Activated effector memory CD4-positive, alpha-beta T cell treated with anti-CD3 and anti-CD28 coated beads, Interleukin-2, amount 50 U/mL, for 16 hours (primary cell): ENCODE measurements at places on chromosomes 12 and 14.

GRCh38 chr14:95227279-95227860 lies 70.0 kb upstream of the DICER1 start:
- no peak for DNase-seq

GRCh38 chr12:122150127-122150681 lies 23.8 kb downstream of the IL31 start:
- no peak for DNase-seq

GRCh38 chr12:68865399-68866164 lies 57.6 kb downstream of the MDM2 start:
- DNase-seq = no peak

DNA sequence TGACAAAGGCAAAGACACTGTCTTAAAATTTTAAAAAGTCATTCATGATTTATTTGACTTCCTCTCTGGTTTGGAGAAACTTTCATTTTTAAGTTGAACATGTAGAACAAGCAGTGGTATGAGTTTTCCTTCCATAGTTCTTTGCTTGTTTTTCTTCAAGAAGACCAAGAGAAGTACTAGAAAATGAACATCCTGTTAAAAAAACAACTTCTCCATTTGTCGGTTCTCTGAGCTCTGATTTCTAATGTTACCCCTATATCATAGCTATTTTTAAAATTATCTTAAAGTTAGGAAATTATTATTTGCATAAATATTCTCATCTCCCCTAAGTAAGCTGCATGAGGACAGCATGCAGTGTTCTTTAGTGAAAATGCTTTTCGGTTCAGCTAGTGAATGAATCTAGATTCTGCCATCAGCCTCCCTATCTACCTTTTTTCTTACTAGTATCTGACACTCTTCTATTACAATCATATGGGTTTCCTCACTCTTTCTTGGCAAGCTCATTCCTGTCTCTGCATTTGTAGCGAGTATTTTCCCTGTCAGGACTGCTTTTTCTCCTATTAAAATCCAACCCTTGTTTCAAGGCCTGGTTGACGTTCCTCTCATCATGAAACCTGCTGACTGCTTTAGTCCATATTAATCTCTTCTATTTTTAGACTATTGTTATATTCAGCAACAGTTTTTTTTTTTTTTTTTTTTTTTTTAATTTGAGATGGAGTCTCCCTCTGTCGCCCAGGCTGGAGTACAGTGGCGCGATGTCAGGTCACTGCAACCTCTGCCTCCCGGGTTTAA lies 15.8 kb downstream of the DIP2B start:
- no peak for DNase-seq

- DNase-seq = no peak
Observed at GRCh38 chr14:56821177-56821576, 10.9 kb upstream of the OTX2 start.

DNA sequence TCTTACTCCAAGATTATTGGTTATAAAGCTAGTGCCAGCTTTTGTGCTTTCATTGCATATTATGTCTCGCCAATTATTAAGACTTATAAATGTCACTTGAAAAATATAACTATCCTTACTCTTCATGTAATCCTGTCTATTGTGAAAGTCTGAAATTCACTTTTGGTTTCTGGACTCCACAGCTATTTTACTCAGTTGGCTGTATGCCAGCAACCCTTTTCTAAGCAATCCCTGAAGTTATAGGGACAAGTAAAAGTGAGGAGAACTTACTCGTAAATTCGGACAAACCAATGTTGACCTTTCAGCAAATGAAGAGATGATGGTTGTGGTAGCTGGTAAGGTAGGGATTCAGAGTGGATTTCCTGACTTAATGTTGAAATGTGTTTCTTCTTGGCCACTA lies 196.3 kb downstream of the NPAS3 start:
- DNase-seq = no peak

GRCh38 chr12:29054858-29055663 lies 94.0 kb upstream of the FAR2 start:
- no peak for DNase-seq

- DNase-seq = no peak
Observed at GRCh38 chr14:64400829-64401459, 12.8 kb downstream of the MTHFD1 start.

- peak; percentile 67 for DNase-seq
Observed at GRCh38 chr14:61620130-61620946, 75.0 kb upstream of the HIF1A start.

- DNase-seq = no peak
Observed at GRCh38 chr14:24964591-24964990, 85.4 kb downstream of the STXBP6 start.

DNA sequence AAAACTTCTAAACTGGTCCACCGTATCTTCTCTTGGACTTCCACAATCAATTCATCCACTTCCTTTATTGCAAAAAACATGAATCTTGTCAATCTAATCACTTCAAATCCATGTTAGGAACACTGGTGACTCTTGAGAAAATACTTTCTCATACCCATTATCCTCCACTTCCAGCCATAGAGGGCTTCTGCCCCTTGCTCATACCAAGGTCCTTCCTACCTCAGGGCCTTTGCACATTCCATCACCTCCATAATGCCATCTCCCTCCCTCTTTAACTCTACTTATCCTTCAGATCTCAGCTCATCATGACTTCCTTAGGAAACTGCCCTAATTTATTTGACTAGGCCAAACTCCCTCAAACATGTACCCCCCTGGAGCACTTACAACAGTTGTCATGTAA lies 16.6 kb downstream of the STXBP6 start:
- DNase-seq = no peak

DNA sequence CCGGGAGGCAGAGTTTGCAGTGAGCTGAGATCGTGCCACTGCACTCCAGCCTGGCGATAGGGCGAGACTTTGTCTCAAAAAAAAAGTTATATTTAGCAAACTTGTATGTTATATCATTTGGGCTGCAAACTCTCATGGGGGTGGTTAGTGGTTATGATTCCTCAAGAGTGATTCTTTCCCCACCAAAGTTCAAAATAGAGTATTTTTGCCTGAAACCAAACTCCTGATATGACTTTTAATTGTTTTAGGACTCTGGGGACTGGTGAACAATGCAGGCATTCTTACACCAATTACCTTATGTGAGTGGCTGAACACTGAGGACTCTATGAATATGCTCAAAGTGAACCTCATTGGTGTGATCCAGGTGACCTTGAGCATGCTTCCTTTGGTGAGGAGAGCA lies 18.6 kb downstream of the HSD17B6 start:
- no peak for DNase-seq

- DNase-seq = peak; percentile 73
Observed at GRCh38 chr12:57519796-57520052, 590 bp downstream of the DDIT3 start.

- DNase-seq = peak; percentile 92
Observed at GRCh38 chr14:100065942-100066574, 836 bp downstream of the EVL start.

DNA sequence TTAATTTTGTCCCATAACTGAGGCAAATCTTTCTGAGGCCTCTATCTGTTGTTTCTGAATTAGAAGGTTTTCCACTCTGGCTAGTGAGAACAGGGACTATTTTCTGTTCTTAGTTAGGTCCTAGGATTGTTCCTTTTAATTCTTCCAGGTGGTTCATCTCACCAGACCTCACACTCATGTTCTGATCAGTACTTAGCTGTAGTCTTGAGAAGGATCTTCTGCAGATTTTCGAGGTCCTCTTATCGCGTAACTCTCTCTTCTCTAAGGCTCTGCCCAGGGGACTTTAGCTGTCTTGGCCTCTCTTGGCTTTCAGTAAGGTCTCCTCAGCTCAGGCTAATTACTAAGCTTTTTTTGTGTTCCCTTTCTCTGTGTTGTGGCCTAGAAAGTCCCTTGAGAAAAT lies 201.1 kb downstream of the ETNK1 start:
- no peak for DNase-seq

DNA sequence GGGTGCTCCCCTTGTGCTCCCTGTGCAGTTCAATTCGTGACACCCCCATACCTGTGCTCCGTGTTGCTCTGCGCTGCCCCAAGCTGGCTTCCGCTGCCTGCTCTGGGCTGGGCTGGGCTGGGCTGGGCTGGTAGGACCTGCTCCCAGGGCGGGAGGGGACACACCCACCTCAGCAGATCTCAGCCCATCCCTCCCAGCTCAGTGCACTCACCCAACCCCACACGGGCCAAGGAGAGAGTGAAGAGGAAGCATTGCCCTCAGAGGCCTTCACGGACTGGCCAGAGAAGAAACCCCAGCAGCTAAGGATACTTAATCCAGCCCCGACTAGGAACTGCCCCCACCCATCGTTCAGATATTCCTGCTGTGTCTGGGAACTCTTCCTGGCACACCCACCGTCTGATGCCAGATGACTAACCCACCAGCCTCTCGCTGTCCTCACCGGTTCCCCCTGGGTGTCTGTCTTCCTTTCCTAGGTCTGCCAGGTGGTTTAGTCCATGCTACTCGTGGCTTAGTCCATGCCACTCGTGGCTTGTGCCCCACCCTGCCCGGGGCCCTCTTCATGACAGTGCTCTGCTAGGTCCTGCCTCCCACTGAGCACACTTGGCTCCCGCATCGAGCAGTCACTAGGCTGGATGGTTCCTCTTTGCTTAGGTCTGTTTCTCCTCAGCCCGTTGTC lies at the start of gene LPAR5:
Gene LPAR5, minus strand, starts transcription at position 104 of the 676 bp plus-strand sequence. CDS start 14,711 bp downstream, outside the sequence.
- DNase-seq = peak; percentile 73

- no peak for DNase-seq
Observed at GRCh38 chr14:96906434-96906833, 109.3 kb downstream of the VRK1 start.

GRCh38 chr14:84131924-84132323 lies 1398.0 kb upstream of the FLRT2 start:
- no peak for DNase-seq

DNA sequence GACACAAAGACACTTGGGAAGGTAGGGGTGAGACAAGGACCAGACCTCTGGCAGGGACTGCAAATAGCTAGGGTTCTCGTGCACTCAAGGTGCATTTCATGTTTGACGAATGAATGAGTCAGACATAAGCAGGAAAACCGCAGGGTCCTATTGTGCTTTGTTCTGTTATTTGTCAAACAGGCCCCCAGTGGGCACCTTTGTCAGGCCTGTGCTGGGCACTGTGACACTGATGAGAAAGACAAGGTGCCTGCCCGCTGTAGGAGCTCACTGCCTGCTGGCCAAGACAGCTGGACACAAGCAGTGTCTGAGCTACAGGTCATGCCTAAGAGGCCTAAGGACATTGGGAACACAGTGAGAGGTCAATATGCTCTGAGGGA lies 2.3 kb downstream of the OTUB2 start:
- DNase-seq = peak; percentile 77

DNA sequence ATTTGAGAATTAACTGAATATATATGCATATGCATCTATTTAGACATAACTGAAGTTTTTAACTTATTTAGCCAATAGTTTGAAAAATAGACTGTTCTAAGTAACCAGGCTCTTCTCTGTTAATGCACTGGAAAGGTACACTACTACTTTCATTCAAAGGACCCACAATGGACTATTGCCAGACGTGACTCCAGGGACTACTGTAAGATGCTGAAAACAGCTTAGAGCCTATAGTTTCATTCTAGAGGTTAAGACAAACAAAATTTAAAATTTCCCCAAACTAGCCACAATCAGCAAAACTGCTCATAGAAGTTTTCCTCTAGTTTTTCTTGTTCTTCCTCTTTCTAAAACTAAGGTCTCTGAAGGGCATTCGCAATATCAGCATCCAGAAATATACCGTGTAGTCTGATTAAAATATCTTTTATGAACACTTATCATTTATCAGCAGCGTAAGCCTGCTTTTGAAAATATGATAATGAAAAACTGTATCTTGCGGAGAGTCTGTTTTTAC lies 10.4 kb downstream of the APPL2 start:
- no peak for DNase-seq

GRCh38 chr12:104133866-104134265 lies 4.1 kb downstream of the NFYB start:
- DNase-seq = no peak

DNA sequence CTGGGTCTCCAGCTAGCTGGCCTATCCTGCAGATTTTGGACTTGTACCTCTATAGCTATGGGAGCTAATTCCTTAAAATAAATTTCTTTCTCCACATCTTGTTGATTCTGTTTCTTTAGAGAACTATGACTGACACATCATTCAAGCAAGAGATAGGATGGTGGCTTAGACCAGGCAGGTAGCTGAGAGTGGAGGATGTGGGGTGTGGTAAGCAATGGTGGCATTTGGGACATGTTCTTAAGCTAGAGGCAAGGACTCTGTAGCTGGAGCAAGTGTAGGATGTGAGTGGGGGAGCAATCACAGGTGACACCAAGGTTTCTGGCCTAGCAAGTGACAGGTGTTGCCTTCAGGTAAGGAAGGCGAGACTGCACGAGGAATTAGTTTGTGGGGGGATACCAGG lies 6.8 kb downstream of the TDRD9 start:
- DNase-seq = no peak

GRCh38 chr12:108320507-108321293 lies 18.4 kb downstream of the CMKLR1 start:
- DNase-seq = no peak

DNA sequence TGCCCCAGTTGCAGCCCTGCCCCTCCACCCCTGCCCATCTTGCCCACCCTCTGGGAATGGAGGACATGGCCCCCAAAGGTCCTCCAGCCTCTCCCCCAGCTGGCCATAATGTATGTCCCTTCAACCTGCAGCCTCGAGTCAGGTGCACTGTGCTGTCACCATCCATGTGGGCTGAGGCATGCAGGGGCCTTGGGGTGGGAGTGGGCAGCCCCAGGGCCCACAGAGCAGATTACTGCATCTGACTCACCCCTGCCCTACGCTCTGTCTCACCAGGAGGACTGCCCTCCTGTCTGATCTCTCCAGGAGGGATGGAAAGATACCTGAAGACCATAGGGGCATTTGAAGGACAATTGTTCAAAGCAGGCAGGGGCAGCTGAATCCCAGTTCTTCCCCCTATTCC lies 13.3 kb downstream of the SYNDIG1L start:
- DNase-seq = no peak

GRCh38 chr14:78254911-78255461 lies 84.8 kb downstream of the NRXN3 start:
- DNase-seq = no peak

- peak; percentile 72 for DNase-seq
Observed at GRCh38 chr14:95319312-95320077, at the start of gene CLMN. CLMN (minus strand) TSS chr14:95319908; CDS start chr14:95319792, 116 bp downstream.

GRCh38 chr12:116352315-116352835 lies 74.9 kb upstream of the MED13L start:
- peak; percentile 2 for DNase-seq

GRCh38 chr14:102610968-102611811 lies 18.7 kb downstream of the RCOR1 start:
- no peak for DNase-seq

GRCh38 chr12:57031138-57031725 lies 14.9 kb upstream of the TAC3 start:
- DNase-seq = no peak

DNA sequence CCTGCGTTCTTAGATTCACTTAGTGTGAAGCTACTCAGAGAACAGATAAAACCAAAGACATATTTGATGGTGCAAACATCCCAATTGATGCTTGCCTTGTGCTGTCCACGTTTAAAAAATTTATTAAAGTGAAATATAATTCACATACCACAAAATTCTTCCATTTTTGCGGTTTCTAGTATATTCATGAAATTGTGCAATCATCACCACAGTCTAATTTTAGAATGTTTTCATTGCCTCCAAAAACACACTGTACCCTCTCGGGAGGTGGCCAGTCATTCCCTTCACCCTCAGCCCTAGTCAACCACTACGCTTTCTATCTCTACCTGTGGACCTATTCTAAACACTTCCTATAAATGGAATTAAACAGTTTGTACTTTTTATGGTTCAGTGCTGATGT lies 1109.2 kb downstream of the FLRT2 start:
- no peak for DNase-seq
